ENCODE measurements at places on chromosomes 2 and 18. TPM values are rescaled to one million over a fixed set of nuclear protein-coding genes. Genes with fewer than 3 reads are reported as not detected.

ASIC4 gene
- 0.42 TPM for total RNA-seq

KIF1A gene
- total RNA-seq = 16.2 TPM

PRLH gene
- total RNA-seq = not detected

MC4R gene
- total RNA-seq = not detected

MC2R gene
- not detected for total RNA-seq

MYL1 gene
- total RNA-seq = not detected

SERPINB10 gene
- total RNA-seq = 1.5 TPM

LINC00305 gene
- total RNA-seq = not detected

SERPINB3 gene
- total RNA-seq = not detected

DNA sequence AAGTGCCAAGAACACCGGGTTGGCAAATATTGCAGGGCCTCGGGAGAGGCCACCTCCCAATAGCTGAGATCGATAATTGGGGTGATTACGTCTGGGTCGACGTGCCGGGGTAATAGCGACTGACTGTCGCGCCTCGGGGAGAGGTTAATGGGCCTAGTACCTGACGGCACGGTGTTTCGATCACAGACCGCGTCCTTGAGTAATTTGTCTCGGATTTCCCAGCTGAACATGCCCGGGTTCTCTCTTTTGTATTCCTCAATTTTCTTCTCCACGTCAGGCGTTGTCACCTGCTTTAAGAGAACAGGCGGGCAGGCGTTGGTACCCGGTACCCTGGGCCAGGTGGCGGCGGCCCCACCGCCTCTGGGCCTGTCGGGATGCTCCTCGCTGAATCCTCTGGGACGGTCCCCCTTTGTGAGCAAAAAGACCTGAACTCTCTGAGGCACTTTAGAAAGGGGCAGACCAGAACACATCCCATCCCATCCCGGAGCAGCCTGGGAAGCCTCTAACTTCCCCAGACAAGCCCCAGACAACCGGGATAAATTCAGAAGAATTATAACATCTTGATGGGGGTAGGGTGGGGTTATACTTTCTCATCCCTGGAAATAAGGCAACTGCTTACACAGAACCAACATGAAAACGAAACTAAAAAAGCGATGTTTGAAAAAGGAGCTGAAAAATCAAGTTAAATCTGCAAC is 3.3 kb downstream of the PAX3 start:
- DNase-seq = no peak

GRCh38 chr2:85312404-85312803 is 15.4 kb downstream of the TGOLN2 start:
- peak; percentile 58 for DNase-seq

GRCh38 chr18:56423626-56424025 is 214.8 kb downstream of the TXNL1 start:
- DNase-seq = no peak

- DNase-seq = no peak
These were observed 55.1 kb downstream of the MREG start for GRCh38 chr2:215958257-215958656.

- no peak for DNase-seq
These were observed 261.5 kb upstream of the DSEL start for GRCh38 chr18:67778016-67778415.

- DNase-seq = peak; percentile 29
These were observed 45.4 kb upstream of the ASB18 start for GRCh38 chr2:236309669-236310029.

- no peak for DNase-seq
These were observed 53.6 kb downstream of the PIEZO2 start for GRCh38 chr18:11095674-11096293.

- DNase-seq = no peak
These were observed 761.5 kb upstream of the SOX11 start for GRCh38 chr2:4930704-4931103.

DNA sequence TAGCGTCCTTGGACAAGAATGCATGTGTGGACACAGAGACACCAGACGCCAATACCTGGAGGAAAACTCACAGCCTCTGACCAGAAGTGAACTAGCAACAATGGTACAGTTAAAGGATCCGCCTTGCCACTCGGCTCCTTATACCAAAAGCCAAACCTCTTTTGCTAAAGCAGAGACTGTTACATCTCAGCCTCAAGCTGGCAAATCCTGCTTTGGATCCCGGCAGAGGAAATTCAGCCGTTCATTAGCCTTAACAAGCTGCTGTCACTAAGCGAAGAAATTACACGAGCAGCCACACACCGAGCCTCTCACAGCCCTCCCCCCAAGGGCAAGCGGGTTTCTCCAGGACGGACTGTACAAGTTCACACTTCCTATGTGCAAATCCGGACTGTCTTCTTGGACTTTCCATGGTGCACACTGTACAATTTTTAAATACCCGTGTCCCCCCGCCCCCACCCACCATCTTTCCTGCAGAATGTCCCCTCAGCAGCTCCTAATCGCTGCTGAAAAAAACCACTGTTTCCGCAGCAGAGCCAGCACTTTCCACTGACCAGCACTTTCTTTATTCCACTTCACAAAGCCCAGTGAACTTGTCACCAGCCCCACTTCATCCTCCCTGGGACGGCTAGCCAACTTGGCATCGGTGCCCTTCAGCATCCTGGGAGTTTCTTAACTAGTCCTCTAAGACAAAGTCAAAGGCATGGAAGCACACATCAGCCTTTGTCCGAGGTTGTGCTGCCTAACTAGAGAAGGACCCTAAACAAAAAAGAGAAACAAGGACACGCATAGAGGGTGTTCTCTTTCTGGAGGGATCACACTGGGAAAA is 1.5 kb downstream of the KLF7 start:
- peak; percentile 56 for DNase-seq

DNA sequence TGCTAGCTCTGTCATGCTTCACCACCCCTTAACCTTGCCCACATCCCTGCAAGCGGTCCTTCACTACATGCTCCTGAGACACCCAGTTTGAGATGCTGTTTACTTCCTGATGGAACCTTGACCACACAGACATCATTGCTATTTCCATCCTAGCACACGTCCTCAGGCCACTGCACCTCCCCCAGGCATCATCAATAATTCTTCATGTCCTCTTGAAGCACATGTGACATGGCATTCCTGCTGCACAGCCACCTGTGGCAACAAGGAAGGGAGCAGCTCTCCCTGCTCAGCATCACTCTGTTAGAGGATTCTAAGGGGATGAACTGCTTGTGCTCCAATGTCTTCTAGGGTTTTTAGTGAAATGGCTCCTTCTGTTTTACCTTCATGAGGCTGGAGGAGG is 26.1 kb upstream of the ST3GAL5 start:
- no peak for DNase-seq

GRCh38 chr2:27356056-27356381 is 545 bp downstream of the GTF3C2 start:
- DNase-seq = peak; percentile 64

GRCh38 chr2:106085181-106085940 is 108.7 kb downstream of the UXS1 start:
- DNase-seq = peak; percentile 44

GRCh38 chr2:44107974-44108373 is 60.7 kb upstream of the PPM1B start:
- DNase-seq = no peak

- DNase-seq = peak; percentile 69
These were observed 31.4 kb downstream of the FOSL2 start for GRCh38 chr2:28423856-28424605.

DNA sequence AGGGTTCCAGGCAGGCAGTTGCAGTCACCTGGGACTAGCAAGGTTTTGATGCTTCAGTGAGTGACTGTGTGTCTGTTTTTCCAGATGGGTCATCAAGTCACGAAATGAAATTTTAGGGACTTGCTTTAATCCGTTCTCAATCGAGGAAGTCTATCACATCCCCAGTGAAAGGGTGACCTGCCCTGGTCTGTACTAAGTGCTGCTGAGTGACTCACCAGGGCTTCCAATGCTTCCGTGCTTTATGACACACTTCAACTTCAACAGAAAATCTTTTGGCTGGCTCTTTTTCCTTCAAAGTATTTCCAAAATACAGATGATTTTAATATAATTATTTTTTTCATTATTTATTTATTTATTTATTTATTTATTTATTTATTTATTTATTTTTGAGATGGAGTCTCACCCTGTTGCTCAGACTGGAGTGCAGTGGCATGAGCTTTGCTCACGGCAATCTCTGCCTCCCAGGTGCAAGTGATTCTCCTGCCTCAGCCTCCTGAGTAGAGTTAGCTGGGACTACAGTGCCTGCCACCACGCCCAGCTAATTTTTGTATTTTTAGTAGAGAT is 18.4 kb downstream of the TFCP2L1 start:
- DNase-seq = no peak

GRCh38 chr2:75284345-75284744 is 85.0 kb upstream of the TACR1 start:
- DNase-seq = no peak

Measured in Daoy (cell line).